ENCODE measurements at places on chromosomes 11 and 22.

DNA sequence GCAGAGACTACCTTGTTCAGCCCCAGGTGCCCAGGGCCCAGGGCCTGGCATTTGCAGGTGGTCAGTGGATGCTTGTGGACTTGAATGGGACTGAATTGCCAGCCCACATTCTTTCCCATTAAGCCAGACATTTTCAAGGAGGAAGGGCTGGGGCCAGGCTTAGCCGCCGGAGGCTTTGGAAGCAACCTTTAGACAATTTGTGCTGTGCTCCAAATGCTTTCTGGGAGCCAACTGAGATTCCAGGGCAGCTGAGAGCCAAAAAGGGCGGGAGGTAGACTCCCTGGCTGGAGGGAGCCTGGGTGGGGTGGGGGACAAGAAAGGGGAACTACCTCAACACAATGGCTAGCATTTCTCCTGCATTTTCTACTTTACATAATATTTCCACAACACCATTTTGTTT is 54.8 kb upstream of the TIMP3 start:
- DNase-seq, result no peak

DNA sequence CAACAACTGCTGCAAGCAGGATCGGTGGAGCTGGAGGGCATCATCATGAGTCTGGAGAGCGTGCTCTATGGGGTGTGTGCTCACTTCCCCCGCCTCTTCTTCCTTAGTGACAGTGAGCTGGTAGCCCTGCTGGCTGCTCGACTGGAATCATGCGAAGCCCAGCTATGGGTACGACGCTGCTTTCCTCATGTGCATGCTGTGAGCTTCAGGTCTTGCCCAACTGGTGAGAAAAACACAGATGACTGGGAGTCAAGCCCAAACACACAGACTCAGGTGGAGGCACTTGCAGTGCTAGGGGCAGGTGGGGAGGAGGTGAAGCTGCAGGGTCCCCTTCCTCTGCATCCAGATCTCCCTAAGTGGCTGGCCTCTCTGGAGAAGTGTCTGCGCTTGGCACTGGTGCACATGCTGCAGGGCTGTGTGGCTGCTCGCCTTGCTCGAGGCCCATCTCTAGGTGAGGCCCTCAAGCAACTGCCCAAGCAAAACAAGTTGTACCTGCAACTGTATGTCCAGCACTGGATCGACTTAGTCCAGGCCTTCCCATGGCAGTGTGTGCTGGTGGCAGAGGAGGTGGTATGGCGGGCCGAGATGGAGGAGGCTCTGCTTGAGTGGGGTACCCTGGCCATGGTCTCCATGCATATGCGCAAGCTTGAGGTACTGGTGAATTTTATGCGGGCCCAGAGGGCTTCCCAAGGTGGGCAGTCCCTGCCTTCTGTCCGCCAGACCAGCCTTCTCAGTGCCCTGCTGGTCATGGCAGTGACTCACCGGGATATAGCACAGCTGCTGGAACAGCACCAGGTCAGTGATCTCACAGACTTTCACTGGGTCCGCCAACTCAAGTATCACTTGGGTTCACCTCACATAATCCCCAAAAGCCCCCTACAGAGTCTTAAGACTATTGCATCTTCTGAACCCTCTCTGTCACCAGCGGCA is 48.1 kb downstream of the DNHD1 start:
- no peak for DNase-seq

DNA sequence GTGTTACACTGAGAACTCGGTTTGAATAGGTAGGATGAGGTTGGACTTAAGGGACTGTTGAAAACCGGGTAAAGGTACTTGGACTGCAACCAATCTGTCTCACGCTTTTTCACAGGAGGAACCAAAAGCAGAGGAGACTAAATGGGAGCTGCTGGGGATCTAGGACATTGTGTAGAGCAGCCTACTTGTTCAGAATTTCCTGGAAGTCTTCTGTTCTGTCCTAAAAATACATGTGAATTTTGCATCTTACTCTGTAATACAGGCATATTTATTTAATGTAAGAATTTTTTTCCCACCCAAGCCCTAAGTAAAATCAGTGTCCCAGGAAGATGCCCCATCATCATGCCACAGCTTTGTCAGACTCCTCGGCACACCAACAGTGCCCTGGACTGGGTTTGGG is 52.1 kb upstream of the TBCEL start:
- DNase-seq, result no peak

GRCh38 chr11:67105964-67106363 is 13.1 kb upstream of the KDM2A start:
- DNase-seq, result no peak

DNA sequence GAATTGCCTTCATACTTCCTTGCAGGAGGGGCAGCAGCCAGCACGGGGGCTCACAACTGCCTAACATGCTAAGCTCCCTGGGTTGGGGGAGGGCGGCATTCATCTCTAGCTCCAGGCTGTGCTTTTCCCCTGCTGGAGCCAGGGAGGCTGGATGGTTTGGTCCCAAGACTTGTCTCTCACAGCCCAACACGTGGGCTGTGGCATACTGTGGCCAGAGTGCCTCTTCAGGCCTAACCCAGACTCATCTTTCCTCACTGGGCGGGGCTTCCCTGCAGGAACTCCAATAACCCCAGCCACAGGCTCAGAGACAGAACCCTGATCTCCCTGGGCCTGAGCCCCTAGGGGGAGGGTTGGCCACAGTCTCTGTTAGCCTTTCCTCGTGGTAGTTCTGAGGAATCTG is 121.9 kb upstream of the PLET1 start:
- no peak for DNase-seq

- DNase-seq, result no peak
Measured at GRCh38 chr11:76885390-76886097, 24.8 kb downstream of the ACER3 start.

DNA sequence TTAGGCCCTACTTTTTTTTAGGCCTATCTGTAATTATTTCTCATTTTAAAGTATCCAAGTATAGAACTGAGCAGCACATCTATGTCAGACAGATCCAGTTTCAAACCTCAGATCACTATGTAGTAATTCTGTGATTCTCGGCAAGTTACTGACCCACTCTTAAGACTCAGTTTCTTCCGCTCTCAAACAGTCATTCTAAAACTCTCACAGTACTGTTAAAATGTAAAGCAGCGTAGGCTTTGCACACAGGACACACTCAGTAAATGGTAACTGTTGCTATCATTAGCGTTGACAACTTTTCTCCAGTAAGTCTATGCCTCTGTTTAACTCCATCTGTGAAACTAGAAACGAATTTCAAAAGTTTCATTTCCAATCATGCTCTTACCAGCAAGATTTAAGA is 277.1 kb downstream of the TTC28 start:
- DNase-seq, result no peak

DNA sequence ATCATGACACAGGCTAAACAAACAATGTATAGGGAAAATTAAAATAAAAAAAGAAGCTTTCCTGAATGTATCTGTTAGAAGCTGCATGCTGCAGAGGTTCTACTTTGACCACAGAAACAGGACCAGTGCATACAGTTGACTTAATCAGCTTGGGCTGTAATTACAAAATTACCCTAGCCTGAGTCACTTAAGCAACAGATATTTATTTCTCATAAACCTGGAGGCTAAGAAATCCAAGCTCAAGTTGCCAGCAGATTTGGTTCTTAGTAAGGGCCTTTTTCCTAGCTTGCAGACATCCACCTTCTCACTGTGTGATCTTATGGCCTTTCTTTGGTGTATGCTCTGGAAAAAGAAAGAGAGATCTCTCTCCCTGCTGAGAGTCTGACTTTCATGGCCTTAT is 946.5 kb upstream of the RAG2 start:
- no peak for DNase-seq

DNA sequence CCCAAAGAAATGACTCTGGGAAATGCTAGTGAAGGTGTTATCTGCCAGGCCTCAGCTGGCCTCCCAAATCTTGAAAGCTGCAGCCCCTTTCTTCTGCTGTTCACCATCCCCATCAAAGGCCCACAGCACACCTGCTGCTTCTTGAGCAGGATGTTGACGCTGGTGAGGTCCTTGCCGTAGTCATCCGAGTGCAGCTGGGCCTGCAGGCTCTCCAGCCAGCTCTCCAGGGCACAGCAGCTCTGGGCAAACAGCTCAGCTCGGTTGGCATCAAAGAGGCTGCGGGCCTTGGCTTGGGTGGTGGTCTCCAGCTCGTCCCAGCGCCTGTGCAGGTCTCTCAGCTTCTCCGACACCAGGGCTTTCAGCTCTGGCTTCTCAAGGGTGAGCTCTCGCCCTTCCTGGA is 18.5 kb upstream of the RBM4B start:
- no peak for DNase-seq

DNA sequence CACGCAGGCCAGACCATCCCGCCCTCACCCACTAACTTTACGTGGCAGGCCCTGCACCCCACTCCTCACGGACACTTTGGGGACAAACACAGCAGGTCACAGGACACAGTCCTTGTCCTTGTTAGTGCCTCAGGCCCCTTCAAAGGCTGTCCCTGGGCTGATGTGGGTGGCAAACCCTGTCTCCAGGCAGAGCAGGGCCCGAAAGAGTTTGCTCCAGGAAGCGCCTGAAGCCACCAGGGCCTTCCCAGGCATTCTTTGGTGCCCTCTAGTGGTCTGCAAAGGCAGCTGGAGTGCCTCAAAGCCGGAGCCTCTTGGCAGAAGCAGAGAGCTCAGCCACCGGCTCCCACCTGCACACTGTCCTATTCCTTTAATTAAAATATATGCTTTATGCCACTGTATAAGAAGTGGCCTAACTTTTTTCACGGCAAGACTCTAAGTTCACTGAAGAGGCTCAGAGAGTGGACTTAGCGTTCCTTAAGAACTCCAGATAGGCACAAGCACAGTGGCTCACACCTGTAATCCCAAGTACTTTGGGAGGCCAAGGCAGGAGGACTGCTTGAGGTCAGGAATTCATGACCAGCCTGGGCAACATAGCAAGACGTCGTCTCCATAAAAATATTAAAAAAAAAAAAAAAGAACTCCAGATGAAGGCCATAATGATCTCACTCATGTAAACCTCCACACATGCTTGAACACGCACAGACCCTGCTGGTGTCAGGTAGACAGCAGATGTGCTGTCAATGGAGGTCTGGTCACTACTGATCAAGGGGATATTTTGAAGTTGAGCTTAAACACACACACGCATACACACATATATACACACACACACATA is 11.1 kb downstream of the TXN2 start:
- DNase-seq, result peak; percentile 47

DNA sequence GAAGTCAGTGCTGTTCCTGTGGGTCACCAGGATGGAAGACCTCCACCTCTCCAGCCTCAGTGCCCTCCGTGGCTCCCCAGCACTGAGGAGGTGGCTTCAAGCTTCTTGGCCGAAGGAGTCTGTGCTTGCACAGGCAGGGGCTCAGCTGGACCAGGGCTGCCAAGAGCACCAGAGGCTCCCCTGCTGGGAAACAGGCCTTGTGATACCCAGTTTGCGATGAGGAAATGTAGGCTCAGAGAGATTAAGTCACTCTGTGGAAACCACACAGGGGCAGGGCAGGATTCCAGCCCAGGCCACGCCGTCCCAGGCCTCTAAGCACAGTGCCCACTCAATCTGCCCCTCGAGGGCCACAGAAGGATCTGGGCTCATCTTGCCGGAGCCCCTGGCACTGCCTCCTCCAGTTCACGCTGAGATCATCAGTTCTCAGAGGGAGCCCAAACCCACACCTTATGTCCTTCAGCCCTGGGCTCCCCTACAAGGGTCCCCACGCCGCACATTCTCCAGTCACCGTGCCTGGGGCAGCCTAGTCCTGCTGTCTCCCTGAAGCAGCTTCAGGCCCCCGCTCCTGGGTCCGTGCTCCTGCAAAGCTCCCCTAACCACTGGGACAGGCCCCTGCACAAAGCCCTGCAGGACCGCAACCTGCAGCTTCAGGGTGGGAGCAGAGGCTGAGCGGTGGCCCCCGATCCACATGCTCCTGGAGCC is 21.6 kb downstream of the ANO1 start:
- DNase-seq, result no peak

DNA sequence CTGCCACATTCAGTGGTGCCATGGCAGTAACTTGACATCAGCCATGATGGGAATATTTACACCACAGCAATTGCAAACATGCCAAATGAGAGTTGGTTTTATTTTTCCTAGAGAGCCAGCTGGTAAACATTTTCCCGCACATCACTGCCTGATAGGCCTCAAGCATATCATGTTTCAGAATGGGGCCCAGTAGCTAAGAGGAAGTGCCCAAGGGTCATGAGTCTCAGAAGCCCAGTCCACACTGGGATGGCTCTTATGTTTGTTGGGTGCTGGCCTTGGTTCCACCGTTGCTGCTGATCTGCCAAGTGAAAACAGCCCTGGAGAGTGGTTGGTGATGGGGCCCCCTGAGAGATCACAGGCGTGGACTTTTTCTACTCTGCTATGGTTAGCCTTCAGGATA is 64.3 kb upstream of the NAV2 start:
- DNase-seq, result no peak

DNA sequence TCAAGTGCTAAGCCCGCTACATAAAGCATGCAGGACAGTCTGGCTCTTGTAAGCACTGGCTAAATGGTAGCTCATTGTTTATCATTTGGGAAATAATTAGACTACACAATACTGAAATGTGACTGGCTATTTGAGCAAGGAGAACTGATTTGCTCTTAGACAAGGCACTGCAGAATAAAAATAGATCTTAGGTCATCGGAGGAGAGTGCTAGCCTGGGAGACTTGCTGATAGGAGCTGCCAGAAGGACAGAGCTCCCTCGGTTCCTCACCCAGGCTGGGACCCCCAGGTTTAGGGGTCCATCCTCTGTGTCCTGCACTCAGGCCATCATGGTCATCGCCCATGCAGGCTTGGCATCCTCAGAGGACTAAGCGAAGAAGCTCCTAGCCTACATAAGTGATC is 184.4 kb upstream of the NCAM1 start:
- peak; percentile 15 for DNase-seq

DNA sequence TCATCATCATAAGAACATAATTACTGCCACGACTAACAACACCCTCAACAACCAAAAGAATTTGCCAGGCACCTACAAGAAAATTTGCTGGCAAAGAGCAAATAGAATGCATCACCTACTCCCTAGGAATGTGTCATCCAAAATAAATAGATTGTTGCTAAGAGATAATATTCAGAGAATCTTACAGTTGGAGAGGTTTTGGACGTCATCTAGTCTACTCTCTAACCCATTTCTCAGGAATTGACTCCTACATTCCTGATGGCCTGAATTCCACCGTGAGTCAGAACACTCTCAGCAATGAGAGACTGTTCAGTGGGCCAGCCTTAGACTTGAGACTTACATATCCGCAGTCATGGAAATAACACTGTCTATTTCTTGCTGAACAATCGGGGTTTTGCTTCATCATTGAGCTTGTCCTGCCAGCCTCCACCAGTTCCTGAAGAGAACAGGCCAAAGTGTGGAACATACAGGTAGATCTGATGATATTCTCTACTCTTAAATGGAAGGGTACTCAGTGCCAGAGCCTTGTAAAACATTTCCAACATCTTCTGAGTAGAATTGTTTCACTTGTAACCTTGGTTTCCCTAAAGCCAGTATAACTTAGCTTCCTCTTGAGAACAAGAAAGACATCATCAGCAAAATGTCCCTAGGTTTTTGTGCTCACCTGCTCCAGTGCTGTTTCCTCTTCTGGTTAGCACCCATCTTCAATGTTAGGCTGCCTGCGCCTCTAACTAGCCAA is 8.3 kb downstream of the KIRREL3 start:
- no peak for DNase-seq

GRCh38 chr22:46381142-46381541 is 45.6 kb downstream of the TRMU start:
- DNase-seq, result no peak

DNA sequence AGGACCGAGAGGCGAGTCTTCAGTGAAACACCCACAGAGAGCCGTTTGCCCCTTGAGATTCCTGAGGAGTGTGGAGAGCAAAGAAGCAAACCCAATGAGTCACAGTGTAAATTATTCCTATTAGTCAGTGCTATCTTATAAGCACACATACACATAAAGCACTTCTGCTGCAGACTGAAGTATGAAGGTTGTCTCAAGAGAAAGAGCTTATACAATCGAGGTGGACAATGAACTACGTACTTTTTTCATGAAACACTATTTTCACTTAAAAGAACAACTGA is 37.3 kb downstream of the GALNT18 start:
- no peak for DNase-seq
